ENCODE measurements at places on chromosomes 2 and 18. TPM values are rescaled to one million over a fixed set of nuclear protein-coding genes. Genes with fewer than 3 reads are reported as not detected.

UGT1A10 gene
- total RNA-seq: not detected

SUCLG1 gene
- 74.0 TPM for total RNA-seq

UGT1A5 gene
- not detected for total RNA-seq

UGT1A9 gene
- under 0.01 TPM for total RNA-seq

NOTO gene
- total RNA-seq: not detected

Measured in regular cardiac myocyte (primary cell).